Foreskin keratinocyte (primary cell): ENCODE measurements at places on chromosomes 1 and 21. TPM values are rescaled to one million over a fixed set of nuclear protein-coding genes. Genes with fewer than 3 reads are reported as not detected.

DNA sequence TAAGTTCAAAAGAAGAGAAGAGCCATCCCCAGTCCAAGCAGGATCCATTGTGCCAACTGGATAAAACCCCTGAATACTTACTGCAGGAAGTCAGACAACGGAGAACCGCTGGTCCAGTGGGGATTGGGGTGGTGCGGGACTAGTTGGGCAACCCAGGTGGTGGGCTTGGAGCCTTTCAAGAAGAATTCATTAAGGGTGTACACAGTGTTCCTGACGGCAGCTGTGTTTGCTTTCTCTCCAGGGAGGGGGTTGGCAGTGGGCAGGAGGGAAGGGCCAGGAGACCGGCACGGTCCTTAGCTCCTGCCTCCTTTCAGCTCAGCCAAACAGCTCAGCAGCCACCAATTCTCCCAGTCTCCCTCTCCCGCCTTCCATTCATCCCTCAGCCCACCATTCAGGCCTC lies 7.1 kb upstream of the CDK18 start:
- DNase-seq, result no peak

Gene TFF3
- total RNA-seq, result not detected in 2 replicates

GRCh38 chr1:116504308-116505156 lies 66.3 kb downstream of the CD58 start:
- peak; percentile 58 for DNase-seq

Gene ZNF672
- total RNA-seq, result 14.9 and 16.1 TPM in 2 replicates

DNA sequence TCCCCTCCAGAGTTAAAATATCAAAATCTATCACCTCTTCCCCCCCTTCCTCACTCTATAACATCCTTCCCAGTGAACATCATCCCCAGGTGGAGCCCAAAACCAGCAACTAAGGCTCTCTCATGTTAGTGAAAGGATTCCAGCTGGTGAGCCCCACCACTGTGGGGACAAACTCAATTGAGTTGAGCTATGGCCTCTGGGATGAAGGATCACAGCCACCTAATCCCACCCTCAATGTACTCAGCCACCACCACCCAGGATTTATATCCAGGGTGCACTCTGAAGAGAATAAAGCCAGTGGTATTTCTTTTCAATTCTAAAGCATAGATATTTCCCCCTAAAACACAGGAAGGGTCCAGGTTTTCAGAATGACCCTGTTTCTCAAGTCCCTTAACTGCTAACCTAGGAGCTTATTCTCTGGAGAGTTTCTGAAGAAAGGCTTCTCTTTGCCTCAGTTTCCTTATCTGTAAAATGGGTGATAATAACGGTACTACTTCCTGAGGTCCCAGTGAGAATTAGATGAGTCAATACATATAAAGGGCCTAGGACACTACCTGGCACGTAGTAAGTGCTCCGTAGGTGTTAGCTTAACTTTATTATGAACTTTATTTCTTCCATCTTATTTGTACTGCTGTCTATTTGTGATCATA lies 15.6 kb upstream of the BOLA1 start:
- DNase-seq, result no peak

DNA sequence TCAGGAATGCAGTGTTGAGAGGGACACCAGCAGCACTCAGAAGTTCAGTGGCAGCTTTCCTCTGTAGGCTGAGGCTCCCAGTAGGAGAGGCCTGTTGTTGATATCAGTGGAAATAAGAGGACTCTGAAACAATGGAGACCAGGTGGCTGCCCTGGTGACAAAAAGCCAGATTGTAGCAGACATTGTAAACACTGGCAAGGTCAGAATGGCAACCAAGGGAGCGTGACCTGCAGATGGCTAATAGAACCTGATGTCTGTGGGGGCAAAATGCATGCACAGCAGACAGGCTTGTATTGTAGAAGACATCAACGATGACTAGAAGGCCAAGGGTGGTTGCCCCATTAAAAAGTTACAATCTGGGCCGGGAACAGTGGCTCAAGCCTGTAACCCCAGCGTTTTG lies 53.1 kb upstream of the GPR37L1 start:
- DNase-seq, result no peak

DNA sequence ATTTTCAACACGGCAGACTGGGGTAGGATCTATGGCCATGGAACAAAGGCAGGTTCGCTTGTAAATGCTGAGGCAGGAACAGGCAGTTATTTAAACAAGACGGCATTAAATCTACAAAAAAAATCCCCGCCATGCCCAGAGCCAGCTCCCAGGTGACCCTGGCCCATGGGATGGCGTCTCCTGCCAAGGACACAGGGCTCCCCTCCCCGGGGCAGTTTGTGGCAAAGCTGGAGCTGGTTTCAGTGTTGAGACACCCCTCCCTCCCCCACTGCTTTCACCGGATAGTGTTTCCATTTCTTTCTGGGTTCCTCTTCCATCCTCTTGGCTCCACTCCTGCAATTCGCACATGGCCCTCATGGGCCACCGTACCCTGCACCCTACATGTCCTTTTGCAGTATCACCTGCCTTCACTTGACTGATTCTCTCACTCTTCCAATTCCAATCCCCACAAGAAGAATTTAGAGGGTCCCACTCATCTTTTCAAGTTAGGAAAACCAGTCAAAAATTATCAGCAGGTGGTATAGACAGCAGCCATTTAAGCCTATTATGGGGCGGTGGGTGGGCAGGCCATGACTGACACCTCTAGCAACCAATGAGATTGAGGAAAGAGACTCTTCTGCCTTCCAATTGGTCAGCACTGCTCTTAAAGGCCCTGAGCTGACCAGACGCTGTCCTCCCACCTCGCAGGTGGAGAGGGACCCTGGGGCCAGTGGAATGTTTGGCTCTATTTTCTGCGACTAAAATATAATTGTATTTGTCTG lies 52.0 kb downstream of the OLIG1 start:
- no peak for DNase-seq
